Erythroblast (primary cell): ENCODE measurements at places on chromosomes 7 and 10.

DNA sequence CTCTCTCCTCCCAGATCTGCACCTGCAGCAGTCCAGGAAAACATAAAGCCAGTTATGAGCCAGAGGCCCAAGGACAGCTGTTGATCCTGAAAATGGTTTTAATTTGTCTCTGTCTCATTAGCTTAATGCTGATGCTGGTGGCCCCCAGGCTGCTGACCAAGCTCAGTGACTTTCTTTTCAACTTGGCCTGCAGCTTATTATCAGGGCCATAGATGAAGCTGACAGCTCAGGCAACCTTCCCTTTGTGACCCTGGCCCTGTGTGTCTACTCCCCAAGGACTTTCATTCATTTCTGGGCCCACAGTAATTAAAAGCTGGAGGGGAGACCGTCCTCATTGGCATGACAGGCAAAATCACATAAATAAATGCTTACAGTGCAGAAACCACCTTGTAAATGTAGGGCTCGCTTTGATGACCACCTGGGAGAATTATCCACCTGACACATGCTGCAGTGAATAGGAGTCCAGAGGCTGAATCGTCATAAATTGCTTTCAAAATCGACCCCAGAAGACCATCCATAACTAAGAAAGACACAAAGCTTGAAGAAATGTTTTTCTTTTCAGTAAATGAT, 138.5 kb downstream of the NPY start:
- no peak for DNase-seq

DNA sequence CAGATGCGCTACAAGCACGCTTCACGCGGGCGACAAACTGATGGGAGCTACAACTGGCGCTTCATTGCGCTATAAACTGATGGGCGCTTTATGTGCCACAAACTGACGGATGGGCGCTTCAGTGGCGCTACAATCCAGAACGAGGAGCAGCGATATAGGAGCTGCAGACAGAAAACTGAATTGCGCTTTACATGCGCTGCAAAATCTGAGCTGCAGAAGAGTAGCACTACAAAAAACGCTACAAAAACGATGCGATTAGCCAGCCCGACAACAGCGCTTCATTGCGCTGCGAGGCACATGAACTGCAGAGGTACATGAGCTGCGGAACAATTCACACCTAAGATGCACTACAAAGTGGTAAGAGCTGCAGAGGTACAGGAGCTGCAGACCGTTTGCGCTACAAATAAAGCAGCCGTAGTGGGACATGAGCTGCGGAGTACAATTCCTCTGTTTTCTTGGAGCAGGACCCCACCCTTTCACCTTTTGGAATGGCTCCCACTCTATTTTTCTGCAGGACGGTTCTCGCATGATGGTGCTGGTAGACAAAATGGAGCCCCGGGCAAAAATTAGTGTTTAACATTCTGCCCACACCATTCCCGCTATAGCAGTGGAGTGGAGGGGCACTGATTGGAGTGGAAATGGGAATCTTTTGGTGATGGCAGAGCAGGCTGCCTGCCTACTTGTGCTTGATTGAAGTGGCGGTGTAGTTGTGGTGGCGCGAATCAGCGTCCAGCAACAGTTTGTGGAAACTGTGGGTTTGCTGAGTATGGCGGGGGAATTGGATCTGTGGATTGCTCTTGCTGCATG, 1.2 kb upstream of the SGCE start:
- peak; percentile 42 for DNase-seq

DNA sequence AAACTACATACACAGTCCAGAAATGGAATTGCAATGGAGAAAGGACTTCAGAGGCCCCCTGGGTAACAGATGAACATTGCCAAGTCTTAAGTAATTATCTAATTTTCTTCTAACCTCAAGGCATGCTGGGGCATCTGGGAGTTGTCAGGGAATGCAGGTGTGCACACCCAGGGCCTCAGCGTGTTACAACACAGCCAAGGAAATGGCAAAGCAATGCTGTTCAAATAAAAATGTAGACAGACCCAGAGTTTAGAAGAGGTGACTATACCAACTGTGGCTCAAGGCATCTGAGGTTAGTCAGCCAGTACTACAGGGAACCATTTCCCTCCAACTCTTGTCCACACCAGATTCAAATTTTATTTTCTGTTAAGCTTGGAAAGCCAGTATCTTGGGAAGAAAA, 73.6 kb downstream of the CCDC3 start:
- no peak for DNase-seq

- DNase-seq, result no peak
These were observed 27.2 kb downstream of the ANKRD16 start for GRCh38 chr10:5862360-5862961.

DNA sequence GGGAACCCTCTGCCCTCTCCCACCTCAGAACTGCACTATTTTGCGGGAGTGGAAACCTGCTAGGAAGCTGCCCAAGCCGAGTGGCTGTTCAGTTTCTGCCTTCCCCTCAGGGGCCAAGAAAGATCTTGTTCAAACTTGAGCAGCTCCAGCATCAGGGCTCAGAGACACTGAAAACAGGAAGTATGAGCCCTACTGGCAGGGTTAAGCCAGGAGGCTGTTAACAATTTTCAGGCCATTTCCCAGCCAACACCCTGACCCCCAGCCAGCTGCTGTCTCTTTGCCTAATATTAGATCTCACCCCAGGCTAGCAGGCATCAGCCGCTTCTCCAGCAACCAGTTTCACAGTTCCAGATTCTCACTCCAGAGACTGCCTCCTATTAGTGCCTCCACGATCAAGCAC, 9.2 kb downstream of the PLAU start:
- no peak for DNase-seq

DNA sequence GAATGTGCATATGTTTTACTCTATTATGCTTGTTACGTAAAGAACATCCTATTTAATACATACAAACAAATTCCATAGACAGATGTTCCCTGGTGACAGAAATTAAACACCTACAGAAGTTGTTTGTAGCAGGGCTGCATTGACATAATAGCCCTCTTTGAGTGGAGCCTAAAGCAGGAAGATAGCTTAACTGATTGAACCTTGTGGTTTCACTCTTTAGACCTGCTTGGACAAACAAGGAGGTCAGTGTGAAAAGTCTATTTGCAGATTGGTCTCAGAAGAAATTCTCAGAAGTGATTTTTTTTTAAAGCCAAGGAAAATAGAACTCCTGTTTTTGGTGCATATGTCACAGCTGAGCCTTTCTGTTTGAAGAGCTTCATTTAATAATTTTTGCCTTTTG, 121.3 kb downstream of the PPP1R9A start:
- no peak for DNase-seq

GRCh38 chr10:86654411-86655172, at the start of gene OPN4:
TSS of gene OPN4 (plus strand) at chr10:86654547. CDS start at chr10:86654784, 237 bp downstream.
- DNase-seq, result no peak

DNA sequence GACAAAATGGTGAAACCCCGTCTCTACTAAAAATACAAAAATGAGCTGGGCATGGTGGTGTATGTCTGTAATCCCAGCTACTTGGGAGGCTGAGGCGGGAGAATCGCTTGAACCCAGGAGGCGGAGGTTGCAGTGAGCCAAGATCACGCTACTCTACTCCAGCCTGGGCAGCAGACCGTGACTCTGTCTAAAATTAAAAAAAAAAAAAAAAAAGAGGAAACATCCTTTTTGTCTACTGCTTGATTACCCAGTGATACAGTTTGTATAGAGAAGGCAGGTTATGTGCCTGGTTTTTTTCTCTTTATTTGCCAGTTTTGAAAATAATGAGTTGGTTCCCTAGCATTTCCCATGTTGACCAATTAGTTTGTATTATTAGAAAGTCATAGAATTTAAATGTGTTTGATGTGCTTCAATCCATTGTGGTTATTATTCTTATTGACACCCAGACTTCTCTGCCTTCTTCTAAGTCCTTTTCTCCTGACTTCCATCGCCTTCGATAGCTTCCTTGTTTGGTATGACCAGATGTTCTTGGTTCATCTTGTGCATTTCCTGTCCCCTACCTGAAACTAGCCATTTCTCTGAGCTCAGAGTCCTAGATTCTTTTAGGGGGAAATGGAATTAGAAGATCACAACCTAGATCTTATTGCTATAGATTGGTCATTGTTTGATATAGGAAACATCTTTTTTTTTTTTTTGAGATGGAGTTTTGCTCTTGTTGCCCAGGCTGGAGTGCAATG, 43.2 kb downstream of the VKORC1L1 start:
- no peak for DNase-seq

DNA sequence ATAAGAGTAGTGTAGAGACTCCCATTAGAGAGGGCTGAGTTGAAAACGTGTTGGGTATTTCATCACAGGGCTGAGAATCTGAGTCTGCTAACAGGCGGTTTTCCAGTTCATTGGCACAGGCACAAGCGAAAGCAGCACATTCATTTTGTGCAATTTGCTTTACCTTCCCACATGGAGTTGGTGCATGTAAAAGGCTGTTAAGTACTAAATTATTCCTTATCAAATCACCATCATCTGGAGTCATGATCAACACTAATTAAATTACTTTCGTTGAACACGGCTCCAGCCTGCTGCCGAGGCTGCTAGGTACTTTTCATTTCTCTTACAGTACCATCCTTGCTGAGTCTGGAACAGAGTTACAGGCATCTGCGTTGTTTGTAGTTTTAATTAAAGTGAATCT, 43.8 kb downstream of the ETV1 start:
- no peak for DNase-seq

GRCh38 chr10:18401416-18402195, 249.8 kb downstream of the NSUN6 start:
- DNase-seq, result no peak

DNA sequence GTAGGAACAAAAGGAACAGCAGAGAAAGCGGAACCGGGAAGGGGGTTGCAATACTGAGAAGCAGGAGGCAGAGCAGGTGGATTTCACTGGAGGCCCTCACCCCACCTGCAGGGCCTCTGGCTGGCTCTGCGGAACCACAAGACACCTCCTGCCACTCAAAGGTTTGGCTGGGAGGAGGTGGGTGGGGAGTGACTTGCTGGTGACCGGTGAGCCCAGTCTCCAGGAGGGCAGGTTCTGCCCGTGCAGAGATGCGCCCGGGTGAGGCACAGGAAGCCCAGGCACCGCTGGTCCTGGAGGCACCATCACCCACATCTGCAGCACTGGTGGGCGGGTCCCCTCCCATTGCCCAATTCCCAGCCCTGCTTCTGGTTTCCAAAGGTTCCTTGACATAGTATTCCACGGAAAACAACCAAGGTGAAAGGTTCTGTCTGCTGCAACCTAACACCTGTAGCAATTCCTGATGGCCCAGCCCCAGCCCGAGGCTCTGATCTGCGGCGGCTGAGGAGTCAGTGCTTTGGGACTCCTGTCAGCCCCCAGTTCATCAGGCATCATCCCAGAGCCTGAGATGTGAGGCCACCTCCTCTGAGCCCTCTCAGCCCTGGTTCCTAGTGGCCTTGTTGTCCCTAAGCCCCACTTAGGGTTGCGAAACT, 64.4 kb downstream of the CALML3 start:
- no peak for DNase-seq

- no peak for DNase-seq
These were observed 130.4 kb downstream of the MAD1L1 start for GRCh38 chr7:2102375-2102723.

DNA sequence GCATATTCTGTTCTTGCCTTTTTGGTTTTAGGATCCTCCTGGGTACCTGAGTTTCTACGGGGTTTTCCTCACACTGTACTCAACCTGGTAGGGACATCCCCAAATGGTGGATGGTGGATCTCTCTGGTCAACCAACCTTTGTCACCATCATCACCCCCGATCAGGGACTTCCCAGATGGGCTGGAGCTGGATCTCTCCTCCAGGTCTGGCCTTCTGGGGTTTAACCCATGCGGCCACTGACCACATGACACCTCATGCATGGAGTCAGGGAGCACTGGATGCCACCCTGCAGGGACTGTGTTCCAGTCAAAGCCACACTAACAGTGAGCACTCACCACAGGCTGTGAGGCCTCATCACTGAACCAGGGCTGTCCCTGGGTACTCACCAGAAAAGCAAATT, 80.0 kb downstream of the CELF2 start:
- no peak for DNase-seq

DNA sequence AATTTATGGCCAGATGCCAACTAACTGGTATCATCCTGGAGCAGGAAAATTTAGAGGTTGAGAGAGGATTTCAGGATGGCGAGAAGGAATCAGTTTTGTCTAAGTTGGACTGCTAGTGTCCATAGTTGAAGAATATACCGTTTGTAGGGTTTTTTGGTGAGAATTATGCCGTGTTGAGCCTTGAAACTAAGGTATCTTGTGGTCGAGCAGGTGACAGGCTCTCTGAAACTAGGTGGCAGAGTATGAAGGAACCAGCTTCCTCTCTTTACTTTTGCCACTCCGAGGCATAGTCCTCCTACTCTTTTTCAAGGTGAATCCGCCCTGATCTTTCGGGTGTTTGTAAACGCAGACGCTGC, 9.7 kb downstream of the MDFIC start:
- DNase-seq, result no peak

DNA sequence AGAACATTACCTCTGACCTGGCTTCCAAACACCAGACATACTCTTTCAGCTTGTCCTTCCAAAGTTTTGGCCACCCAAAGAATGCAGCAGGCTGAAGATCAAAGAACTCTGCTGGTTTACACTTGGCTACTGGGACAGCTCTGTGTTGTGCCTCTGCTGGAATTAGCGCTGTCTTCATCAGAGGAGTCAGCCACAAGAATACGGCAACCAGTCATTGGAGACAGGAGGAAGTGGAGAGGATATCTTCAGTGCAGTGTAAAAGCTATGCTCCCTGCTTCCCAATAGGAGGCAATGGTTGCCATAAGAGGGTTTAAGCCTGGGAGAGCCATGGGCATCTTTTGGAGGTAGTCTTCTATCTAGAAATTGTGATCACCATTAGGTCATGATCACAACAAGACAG, 126.7 kb upstream of the WNT16 start:
- no peak for DNase-seq

GRCh38 chr10:50224330-50224952, 26.9 kb downstream of the ASAH2 start:
- DNase-seq, result peak; percentile 77

DNA sequence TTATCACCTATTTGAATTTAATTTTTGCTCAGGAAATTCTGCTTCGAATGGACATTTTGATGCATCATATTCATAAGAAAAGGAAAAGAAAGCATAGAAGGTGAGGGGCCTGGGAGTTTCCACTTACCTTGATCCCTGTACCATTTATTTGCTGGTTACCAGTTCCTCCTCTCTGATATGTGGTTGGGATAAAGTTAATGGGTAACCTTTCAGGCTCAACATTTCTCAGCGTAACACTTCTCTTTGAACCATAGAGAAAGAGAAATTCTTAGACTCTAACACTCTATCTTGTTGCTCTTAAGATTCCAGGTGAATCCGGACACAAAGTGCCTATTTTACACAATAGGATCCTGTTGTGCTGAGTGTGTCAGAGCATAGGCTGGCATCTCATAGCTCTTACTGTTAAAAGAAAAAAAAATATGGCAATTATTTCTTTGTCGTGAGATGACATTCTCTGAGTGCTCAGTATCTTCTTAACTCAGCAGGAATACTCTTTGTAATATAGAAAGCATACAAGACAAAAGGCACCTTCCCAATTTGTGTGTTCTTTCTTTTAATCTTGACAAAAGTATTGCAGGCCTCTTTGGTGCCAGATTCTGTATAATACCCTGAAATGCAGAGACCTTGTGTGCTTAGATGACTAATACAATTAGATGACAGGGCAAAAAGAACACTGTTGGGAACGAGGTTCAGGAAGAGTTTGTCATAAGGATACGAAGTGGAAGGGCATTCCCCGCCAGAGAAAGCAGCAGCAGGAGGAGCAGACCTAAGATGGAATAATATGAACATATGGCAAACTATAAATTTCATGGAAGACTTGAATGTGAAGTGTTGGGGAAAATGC, 689.6 kb downstream of the NRG3 start:
- DNase-seq, result no peak
